Head of caudate nucleus (tissue), 42 donors: ENCODE measurements at places on chromosomes 16 and 17.
A peak's percentile ranks its signal among the peaks of the same experiment; 100 is the strongest.

DNA sequence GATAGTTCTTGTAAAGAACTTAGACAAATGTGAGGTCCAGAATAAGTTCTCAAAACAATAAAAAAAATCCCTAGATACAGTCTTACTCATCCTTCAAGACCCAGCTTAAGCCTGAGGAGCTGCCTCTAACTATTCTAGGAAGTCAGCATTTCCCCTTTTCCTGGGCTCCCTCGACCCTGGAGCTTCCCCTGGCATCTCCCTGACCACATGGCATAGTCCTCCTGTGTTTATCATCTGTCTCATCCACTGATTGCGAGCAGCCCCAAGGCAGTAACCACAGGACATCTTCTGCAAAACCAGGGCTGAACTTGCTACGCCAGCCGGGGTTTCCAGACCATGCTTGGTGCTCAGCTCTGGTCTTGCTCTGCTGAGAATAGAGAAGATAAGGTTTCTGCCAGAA is 36.7 kb upstream of the NLRP1 start:
- DNase-seq, result no peak

DNA sequence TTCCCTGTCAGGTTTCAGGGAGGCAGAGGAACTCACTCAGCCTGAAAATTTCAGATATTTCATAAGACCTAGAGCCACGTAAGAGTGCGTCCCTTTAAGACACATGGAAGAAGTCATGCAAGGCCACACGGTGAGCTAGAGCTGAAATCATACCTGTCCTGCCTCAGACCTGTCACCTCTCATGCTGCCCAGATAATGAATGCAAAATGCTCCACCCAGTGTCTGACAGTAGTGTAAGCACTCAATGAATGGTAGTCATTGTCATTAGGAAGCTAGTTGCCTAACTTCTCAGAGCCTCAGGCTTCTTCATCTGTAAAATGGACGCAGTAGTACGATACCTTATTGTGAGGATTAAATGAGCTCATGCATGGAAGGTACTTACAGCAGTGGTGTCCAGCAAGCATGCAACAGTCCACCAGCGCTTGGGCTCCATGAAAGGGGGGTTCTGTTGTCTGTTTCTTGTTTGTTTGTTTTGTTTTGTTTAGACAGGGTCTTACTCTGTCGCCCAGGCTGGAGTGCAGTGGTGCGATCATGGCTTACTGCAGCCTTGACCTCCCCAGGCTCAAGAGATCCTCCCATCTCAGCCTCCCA is 60.7 kb downstream of the WSB1 start:
- DNase-seq, result no peak

DNA sequence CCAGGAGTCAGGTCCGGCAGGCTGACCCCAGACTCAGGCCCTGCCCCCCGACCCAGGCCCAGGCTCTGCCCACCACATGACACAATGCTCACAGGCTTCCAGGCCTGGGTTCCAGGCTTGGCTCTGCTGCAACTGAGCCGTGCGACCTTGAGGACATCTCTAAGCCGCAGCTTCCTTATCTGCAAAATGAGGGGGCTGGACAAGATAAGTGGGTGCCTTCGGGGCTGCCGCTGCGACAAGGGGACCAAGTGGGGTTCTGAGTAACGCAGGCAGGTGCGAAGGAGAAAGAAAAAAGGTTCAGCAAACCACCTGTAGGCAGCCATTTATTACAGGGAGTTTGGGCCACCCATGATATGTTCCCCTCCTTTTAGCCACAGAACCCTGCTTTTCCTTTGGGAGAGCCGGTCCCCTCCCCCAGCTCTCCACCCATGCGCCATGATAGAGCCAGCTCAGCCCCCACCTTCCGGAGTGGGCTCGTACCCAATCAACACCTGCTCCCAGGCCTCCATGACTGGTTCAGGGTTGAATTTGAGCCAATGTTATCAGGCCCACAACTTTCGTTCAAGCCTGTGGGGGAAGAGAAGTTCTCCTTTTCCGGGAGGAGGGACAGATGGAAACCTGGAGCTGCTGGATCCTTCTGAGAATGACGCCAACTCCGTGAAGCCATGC is 38.2 kb downstream of the RTN4RL1 start:
- no peak for DNase-seq

- DNase-seq, result no peak
Measured at GRCh38 chr16:88831838-88832237, 20.1 kb upstream of the APRT start.

- peak; percentile 75 for DNase-seq
Measured at GRCh38 chr17:44219108-44219615, 313 bp downstream of the UBTF start.

GRCh38 chr17:8867361-8867981 is at the start of gene PIK3R6:
PIK3R6 (minus strand) TSS chr17:8867674; CDS start chr17:8849794, 17,880 bp downstream.
- DNase-seq, result no peak

GRCh38 chr16:55391760-55392375 is 67.9 kb downstream of the IRX6 start:
- DNase-seq, result no peak

GRCh38 chr17:27547301-27547683 is 83.7 kb upstream of the LGALS9 start:
- DNase-seq, result no peak

GRCh38 chr17:54849660-54850059 is 51.0 kb upstream of the TOM1L1 start:
- DNase-seq, result no peak

DNA sequence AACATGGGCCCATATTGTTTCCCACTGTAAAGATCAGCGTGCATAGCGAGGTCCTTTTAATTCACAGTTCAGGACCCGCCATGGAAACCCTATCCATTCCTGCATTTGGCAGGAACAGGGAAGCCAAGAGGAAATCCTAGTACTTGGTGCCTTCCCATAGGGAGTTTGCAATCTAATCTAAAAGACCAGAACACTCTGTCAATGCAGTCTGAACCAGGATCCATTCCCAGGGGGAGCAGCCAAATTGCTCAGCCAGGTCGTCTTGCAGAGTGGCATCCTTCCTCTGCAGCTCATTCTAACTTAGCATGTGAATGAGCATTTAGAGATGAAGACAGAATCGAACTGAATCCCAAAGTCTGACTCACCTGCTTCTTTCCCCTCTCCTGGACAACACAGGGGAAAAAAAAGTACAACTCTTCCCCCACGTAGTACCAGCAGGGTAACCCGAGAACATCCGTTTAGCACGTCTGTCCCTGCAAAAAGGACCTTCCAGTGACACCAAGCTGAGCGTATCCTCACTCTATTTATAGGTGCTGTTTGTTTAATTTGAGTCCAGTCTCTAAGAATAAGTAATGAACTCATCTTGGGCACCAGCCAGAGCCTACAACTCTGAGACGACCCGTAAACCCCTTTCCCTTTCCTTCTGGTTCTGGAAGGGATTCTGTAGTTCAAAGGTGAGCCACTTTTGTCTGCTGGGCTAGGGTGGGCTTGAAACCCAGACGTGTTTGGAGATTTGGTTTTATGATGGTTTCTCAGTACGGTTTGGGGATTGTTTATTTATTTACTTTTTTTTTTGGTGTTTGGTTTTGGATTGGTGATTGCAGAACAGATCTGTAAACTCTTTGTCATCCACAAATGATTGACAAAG is 74.5 kb downstream of the ERCC4 start:
- DNase-seq, result no peak

GRCh38 chr16:10856042-10856441 is 21.0 kb upstream of the CIITA start:
- no peak for DNase-seq

GRCh38 chr17:34276826-34277225 is 6.8 kb downstream of the CCL7 start:
- no peak for DNase-seq

GRCh38 chr17:51115179-51115578 is 5.5 kb downstream of the SPAG9 start:
- DNase-seq, result no peak

DNA sequence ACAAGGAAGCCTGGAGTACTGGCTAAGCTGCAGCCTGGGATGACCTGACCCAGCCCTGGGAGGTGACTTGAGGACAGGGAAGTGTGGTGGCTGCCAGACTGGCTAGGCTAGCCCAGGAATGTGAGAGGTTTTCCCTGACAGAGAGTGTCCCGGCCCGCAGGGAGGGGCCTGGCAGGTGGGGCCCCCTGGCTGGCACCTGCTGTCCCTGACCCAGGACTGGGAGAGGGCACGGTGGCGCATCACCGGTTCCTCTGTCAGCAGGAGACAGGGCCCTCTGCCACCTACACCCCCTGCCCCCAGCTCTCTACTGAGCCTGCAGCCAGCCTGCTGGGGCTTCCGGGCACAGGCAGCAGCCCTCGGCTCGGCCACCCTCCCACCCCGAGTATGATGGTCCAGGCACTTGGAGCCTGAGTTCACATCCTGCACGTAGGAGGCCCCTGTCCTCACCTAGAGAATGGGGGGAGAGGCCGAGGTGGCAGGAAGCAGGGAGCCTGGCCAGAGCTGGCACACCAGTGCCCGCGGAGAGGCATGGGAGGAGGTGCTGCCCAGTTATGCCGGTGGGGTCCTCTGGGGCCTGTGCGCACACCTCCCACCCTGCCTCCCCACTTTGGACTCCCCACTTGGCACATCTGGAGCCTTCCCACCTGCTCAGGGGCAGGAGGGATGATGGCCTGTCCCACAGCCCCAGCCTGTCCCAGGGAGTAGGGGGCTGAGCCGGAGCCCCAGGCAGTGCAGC is 528 bp downstream of the PRSS27 start:
- no peak for DNase-seq

GRCh38 chr17:44990994-44991393 is 22.9 kb upstream of the C1QL1 start:
- DNase-seq, result no peak

DNA sequence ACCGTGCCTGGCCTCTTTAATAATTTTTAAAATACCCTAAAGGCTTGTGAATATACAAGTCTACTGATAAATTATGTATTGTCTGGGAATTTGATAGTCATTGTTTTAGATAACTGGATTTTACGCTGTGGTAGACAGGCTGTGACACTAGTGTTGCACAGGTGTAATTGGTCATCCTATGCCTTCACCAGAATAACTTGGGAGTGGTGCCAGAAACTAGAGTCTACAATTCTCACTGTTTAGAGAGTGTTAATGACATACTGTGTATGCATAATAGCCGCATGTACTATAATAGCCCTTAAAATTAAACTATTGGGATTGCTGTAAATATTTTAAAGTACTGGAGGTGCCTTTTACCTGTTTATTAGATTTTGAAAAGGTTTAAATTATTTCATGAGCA is 11.4 kb downstream of the CNEP1R1 start:
- no peak for DNase-seq

- no peak for DNase-seq
Measured at GRCh38 chr17:35630530-35631148, 43.5 kb downstream of the AP2B1 start.

DNA sequence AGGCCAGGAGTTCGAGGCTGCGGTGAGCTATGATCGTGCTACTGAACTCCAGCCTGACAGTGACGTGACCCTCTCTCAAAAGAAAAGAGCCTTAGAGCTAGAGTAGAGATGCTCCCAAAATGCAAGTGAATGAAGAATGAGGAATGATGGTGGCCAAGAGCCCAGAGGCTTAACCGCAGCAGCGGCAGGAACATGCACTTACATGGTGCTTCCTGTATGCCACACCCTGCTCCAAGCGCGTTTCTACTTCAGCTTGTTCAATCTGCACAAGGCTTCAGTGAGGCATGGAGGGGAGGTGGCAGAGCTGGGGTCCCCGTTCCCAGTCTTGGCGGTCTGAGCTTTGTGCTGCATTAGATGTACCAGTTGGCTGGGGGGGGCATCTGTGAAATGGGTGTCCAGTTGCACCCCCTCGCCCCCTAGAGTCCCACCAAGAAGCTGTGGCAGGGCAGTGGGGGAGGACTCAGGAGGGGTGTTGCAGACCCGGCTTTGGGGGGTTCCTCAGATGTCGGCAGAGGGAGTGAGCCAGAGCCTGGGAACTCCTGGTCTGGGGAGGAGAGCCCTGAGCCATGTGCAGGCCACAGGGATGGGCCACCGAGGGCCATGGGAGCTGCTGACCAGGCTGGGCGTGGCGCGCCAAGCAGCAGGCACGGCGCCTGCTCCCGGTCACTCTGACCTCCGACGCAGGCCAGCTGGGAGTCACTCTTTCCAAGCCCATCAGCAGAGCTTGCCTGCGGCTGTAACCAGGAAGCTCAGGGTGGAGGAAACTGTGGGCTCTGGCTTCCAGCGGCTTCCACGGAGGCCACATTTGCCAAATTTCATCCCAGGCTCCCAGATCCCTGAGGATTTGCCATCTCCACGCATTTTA is 260.1 kb downstream of the PARN start:
- no peak for DNase-seq

- peak; percentile 67 for DNase-seq
Measured at GRCh38 chr16:23148513-23149266, 562 bp downstream of the USP31 start.

DNA sequence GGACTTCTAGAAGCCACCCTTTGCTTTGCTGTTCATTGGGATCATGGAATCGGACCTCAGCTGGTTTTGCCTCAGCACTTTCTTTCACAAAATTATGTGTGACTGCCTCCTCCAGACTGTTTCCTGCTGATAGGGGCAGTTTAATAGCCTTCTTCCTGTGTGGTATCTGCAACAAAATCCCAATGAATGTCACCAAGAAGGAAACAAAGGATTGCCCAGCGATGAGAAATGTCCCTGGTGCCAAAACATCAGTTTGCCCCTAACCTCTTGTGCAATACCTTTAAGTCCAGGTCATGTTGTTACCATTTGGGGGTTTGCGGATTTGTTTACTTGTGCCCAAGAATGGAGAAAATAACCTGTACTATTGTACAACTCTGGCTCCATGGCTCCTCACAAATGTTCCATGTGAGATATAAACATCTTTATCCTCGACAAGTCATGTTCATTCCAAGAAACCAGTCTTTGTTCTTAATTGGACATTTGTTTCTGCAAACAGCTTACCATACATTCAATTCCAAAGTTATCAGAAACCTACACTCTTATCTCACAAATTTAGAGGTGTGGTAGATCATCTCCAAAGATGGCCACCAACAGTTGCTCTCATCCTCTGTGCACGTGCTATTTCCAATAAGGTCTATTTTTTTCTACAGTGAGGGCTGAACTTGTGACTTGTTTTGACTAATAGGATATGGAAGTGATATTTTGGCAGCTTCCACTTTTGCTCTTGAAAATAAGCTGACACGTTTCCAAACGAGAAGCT is 14.8 kb downstream of the TAC4 start:
- no peak for DNase-seq

GRCh38 chr17:83147280-83147679 is 67.9 kb downstream of the METRNL start:
- no peak for DNase-seq

DNA sequence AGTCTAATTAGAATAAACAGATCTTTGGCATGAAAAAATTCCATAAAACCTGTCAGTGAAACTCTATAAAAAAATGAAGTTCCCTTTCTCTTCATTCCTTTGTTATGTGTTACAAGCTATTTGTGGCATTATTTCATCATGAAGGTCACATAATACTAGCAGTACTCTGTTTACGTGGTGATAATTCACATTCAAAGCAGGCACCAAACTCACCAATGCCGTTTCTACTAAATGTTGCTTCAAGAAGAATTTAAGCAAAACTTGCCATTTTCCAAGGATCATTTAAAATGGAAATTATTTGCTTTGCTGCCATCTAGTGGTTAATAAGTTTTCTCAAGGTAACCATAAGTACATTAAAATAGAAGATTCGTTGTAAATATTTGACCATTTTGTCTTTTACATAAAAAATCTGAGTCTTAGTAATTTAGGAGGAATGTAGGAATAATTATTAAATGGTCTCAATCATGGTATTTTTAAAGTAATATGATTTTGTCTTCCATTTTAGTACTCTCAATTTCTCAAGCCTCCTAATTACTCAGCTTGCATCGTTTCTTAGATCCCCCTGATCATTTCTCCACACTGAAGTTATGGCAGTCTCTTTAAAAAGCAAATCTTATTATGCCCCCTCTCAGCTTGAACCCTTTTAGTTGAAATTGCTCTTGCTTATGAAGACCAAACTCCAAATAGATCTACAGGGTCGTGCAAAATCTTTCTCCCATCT is 80.8 kb downstream of the OMG start:
- DNase-seq, result no peak

- DNase-seq, result no peak
Measured at GRCh38 chr17:74467221-74467951, 952 bp downstream of the CD300A start.
